Spinal cord (tissue), 10 donors: ENCODE measurements at places on chromosomes 3 and 15. TPM values are rescaled to one million over a fixed set of nuclear protein-coding genes. Genes with fewer than 3 reads are reported as not detected.

Gene FHIT
- 11.3 TPM for polyA plus RNA-seq

Gene TICRR
- 6.6 TPM for polyA plus RNA-seq

Gene RHCG
- 6.8 TPM for polyA plus RNA-seq

Gene CCR3
- polyA plus RNA-seq, result not detected

Gene CDC25A
- polyA plus RNA-seq, result 8.0 TPM

Gene NR1I2
- 0.33 TPM for polyA plus RNA-seq

Gene FANCD2
- polyA plus RNA-seq, result 11.4 TPM
